ENCODE measurements at places on chromosomes 2 and 18.

DNA sequence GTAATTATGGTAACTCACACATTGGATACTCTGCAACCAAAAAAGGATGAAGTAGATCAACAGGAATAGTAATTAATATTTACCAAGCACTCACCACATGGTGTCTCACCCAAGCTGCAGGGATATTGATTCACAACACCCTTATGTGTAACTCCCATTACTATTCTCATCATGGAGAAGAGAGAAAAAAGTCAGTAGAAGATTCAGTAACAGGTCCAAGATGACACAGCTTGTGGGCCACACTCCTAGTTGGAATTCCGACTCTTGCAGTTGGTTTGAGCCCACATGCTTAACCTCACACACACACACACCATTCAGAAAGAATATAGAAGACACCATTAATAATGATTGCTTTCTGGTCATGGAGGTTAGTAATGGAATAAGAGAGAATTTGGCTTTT lies 1.7 kb upstream of the MLPH start:
- DNase-seq = no peak

GRCh38 chr2:10344105-10345066 lies 41.7 kb downstream of the HPCAL1 start:
- peak; percentile 7 for DNase-seq

DNA sequence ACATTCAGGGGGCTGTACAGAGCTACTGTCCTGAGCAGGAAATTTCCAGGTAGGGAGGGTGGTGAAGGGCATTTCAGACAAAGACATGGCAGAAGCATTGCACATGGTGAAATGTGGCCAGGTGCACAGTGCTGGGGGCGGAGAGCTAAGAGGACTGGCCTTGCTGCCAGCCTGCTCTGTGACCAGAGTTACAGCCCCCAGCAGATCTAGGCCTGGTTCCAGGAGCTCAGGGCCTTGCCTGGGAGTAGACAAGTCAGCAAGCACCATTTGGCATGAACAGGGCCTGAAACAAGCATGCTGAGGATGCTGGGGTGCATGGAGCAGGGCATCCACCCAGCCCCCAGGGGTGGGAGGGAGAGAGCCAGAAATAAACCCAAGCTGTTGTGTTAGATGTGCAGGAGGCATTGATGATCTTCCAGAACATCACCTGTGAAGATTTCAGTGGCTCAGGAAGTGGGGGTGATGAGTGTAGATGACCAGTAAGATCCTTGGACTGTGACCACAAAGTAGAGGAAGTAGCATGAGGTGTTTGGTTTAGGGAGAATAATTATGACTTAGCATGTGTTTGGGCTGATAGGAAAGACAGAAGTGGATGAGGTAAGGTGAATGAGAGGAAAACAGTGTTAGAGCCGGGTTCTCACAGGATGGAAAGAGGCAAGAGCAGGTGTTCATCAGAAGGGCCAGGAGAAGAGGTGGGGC lies 61.1 kb downstream of the COA5 start:
- DNase-seq = no peak

GRCh38 chr18:24249716-24250115 lies 110.9 kb downstream of the CABYR start:
- DNase-seq = no peak

GRCh38 chr2:187527262-187527661 lies 27.0 kb downstream of the TFPI start:
- peak; percentile 55 for DNase-seq

GRCh38 chr2:241584436-241584835 lies 25.9 kb downstream of the BOK start:
- DNase-seq = no peak

GRCh38 chr18:42028247-42028832 lies 73.3 kb downstream of the PIK3C3 start:
- DNase-seq = peak; percentile 74

DNA sequence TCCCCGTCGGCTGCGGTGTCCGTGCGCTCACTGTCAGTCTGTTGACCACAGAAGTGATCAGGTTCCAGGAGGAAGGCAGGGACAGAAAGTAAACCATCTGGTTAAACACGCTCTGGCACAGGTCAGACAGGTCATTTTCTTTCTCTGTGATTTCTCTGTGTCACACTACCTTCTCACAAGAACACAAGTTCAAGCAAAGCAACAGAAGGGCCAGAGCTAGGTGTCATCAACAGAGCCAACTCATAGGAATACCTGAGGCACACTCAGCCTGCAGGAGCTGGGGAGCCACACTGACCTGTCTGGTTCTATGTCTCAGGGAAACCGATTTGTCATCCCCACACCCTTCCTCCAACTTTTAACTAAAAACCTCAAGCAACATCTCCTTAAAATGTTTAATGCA lies 115.1 kb upstream of the ZBTB14 start:
- no peak for DNase-seq

DNA sequence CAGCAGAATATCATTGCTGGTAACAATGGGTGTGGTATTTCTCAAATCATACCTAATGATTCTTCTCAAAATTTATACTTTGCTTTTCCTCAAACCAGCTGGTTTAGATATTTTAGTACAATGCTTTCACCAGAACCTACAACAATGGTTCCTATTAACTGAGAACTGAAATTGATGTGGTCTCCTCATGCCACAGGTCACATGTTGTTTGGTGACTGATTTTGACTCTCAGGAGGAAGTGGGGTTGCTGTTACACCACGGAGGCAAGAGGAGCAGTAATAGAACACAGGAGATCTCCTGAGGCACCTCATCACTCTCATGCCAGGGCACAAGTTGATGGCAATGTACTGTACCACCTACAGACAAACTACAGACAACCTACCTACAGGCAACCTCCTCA lies 3.0 kb upstream of the CEP68 start:
- DNase-seq = no peak

- no peak for DNase-seq
These were observed 436.1 kb upstream of the MMADHC start for GRCh38 chr2:150023663-150024062.

GRCh38 chr2:144151405-144151804 lies 368.5 kb downstream of the ZEB2 start:
- DNase-seq = no peak

DNA sequence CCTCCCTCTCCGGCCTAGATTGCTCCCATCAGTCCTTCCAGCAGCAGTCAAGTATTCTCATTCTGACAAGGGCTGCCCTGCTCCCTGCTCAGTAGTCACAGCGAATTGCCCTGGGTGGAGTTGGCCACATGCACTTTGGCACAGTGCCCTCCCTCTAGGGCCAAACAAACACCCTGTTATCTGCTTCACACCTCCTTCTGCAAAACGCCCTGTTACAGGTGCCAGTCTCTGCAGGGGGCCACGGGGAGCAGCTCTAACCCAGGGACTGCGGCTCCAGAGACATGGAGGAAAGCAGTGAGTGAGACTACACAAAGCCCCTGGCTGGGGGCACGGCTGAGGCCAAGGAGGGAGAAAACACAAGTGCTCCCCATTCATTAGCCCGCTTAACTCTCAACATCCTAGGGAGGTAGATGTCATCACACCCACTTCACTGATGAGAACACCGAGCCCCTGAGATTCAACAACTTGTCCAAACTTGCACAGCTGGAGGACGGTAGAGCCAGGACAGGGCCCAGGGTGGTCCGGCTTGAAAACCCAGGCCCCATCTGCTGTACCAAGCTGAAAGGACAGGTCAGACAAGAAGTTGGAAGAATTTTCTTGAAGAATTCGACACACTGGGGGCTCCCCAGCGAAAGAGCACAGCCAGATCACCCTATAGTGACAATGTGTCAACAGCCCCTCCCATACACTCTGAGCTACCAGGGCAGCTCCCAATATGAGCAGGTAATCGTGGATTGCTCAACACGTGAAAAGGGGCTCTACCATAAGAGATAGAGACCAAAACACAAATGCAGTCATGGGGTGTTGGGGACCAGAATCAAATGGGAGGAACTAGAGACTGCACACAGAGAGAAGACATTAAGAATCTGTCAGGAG lies 8.7 kb upstream of the TFCP2L1 start:
- DNase-seq = no peak

GRCh38 chr18:32469691-32470459 lies 807 bp downstream of the GAREM1 start:
- peak; percentile 75 for DNase-seq

DNA sequence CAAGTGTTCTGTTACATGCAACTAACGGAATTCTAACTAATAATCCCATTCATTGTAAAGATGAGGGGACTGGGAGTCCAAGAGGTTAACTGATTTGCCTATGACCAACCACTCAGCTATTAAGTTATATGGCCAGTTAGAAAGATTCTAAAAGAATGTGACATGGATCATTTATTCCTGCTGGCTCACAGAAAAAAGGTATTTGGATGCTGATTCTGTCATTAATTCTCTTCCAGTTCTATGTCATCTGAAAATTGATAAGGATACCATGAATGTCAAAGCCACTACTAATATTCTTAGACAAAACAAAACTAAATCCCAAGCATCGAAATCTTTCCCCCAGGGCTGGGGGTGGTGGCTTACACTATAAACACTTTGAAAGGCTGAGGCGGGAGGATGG lies 41.2 kb upstream of the GORASP2 start:
- no peak for DNase-seq

- DNase-seq = no peak
These were observed 10.8 kb upstream of the MAPRE2 start for GRCh38 chr18:35030277-35030989.

DNA sequence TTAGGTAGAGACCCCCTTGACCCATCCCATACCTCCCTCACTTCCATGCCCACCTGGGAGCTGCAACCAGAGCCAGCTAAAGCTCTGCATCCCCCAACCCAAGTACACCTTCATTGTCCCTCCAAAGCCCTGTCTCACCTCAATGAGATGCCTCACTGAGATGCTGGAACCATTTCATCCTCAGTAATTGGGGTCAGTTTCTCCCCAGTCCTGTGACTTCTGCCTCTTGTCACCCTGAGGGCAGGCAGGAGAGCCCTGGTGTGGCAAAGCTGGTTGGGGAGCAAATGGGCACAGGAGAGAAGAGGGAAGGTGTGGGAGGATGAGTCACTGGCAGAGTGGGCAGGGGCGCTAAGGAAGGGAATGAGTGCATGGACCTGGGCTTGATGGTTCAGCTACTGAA lies 27.9 kb upstream of the NT5DC4 start:
- DNase-seq = peak; percentile 17

DNA sequence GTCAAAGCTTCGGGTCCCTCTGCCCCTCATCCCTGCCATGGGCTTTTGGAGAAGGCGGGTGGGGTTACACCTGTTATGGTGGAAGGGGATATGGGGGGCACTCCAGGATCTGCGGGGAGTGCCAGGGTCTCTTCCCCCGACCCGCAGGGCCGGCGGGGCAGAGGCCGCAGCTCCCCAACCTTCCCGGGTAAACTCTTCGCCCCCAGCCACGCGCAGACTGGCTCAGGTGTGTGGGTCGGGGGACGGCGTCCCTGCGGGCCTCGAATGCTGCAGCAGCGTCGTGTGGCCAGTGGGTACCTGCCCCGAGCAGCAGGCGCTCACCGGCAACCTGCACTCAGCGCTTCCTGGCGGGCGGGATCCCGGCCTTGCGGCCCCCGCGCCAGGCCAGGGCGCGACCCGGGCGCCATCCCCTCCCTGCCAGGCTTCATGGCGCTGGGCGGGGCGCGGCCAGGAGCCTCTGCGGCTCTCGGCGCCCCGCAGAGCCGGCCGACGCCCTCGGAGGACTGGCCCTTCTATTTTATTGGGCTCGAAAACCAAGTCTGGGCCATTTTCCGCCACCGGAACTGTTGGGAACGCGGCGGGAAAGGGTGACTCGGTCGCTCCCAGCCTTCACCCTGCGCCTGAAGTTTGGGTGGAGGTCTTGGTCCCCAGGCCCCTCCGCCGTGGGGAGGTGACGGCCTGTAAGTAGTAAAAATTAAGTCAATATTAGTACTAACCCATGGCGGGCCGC lies 4.5 kb downstream of the GBX2 start:
- DNase-seq = no peak

- DNase-seq = peak; percentile 80
These were observed 96.3 kb downstream of the FAM210A start for GRCh38 chr18:13629841-13630715.

DNA sequence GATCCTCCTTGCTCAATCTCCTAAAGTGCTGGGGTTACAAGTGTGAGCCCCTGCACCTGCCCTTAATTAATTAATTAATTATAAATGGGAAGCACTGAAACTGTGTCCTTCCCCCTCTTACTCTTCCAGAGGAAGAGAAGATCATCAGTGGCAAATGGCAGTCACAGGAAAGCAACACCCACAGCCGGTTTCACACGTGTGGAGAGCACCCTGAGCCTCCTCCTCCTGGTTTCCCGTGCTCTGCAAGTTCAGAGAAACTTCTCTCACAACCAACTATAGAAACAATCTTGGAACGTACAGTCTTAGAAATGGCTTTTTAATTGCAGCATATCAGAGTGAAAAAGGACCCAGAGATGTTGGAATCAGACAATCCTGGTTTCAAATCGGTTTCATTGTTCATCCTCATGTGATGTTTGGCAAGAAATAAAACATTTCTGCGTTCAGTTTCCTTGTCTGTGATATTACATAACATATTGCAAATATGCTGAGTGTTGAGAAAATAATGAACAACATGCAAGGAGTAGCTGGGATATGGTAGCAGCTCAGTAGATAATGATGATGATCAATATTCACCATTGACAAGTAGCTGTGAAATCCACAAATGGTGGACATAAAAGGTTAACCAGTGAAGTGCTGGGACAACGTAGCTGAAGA lies 141.0 kb upstream of the KCTD1 start:
- DNase-seq = no peak

- DNase-seq = no peak
These were observed 9.5 kb upstream of the CYS1 start for GRCh38 chr2:10089565-10090190.

- peak; percentile 27 for DNase-seq
These were observed 70.1 kb upstream of the BZW1 start for GRCh38 chr2:200741468-200742202.

- DNase-seq = no peak
These were observed 218.0 kb downstream of the DLGAP1 start for GRCh38 chr18:4236940-4237663.

DNA sequence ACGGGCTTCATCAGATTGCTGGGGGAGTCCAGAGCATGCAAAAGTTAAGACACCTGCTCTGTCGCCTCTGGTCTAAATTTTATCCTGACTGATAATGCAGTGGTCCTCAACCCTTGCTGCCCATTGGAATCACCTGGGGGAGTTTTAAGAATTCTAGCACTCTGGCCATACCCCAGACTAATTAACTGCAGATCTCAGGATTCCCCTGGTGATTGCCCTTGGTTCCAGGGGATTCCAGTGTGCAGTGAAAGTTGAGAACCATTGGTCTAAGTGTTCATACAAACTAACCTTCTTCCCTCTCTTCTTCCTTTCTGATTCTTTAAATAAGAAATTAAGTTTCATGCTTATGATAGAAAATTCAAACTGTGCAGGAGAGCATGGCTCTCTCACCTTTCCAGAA lies 105.7 kb upstream of the MGAT5 start:
- no peak for DNase-seq

GRCh38 chr2:3911882-3912455 lies 208.6 kb downstream of the DCDC2C start:
- DNase-seq = no peak

DNA sequence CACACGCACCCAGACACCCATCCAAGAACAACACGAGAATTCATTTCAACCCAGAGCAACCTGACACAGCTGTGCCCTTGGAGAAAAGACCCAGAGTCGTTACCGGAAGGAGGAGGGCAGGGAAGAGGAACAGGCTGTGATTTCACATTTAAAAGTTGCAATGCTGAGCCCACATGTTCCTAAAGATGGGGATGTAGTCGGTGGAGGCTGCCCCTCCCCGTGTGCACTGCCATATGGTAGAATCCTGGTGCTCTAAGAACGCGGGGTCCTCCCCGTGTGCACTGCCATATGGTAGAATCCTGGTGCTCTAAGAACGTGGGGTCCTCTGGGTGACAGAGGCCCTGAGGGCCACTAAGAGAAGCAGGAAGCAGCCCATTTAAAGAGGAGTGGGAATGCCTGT lies 10.9 kb downstream of the MTERF4 start:
- DNase-seq = no peak

All from adipocyte (in vitro differentiated cells).